Right cardiac atrium (tissue), 5 donors: ENCODE measurements at places on chromosomes 7 and 10. TPM values are rescaled to one million over a fixed set of nuclear protein-coding genes. Genes with fewer than 3 reads are reported as not detected.

Gene TUBAL3
- 1.7 TPM for total RNA-seq

Gene WEE2
- total RNA-seq: not detected

Gene MEIG1
- not detected for total RNA-seq

Gene PKD1L1
- 0.82 TPM for total RNA-seq

Gene CUZD1
- total RNA-seq: 0.17 TPM

Gene ARHGEF35
- 4.1 TPM for total RNA-seq

Gene SORCS1
- total RNA-seq: 3.0 TPM

Gene ZEB1
- 67.0 TPM for total RNA-seq

Gene RAB19
- total RNA-seq: not detected

Gene OR9A2
- total RNA-seq: not detected

Gene OR2AE1
- not detected for total RNA-seq

Gene LRIT1
- not detected for total RNA-seq

Gene ADCY1
- total RNA-seq: 4.3 TPM

Gene CALCR
- 0.22 TPM for total RNA-seq

Gene GATA3
- 1.0 TPM for total RNA-seq

Gene CRYGN
- 0.11 TPM for total RNA-seq

Gene LRRD1
- total RNA-seq: 0.25 TPM

Gene RET
- 0.26 TPM for total RNA-seq

Gene VAX1
- not detected for total RNA-seq

Gene PLAU
- total RNA-seq: 5.1 TPM

Gene PDCD4
- total RNA-seq: 70.8 TPM

Gene CDNF
- 2.6 TPM for total RNA-seq

Gene KCND2
- total RNA-seq: 0.18 TPM

Gene GIMAP7
- total RNA-seq: 13.8 TPM

Gene SPDYE5
- 0.17 TPM for total RNA-seq

Gene GNAI1
- 9.0 TPM for total RNA-seq

Gene OR2A2
- not detected for total RNA-seq

Gene C10orf53
- not detected for total RNA-seq

Gene C7orf57
- not detected for total RNA-seq

Gene AGR2
- not detected for total RNA-seq

Gene MUC12
- not detected for total RNA-seq

Gene DIP2C
- total RNA-seq: 28.4 TPM

Gene GTF2IRD1
- total RNA-seq: 18.9 TPM

Gene SLC26A3
- not detected for total RNA-seq

Gene ERVW-1
- total RNA-seq: not detected

Gene IFIT1
- 12.6 TPM for total RNA-seq

Gene ANAPC16
- total RNA-seq: 233 TPM

Gene TMEM178B
- 49.6 TPM for total RNA-seq

Gene CYP2E1
- 1.2 TPM for total RNA-seq
